ENCODE measurements at places on chromosomes 1 and 21. TPM values are rescaled to one million over a fixed set of nuclear protein-coding genes. Genes with fewer than 3 reads are reported as not detected.

The FCRL2 gene
- 0.31 TPM for total RNA-seq

The FOXJ3 gene
- total RNA-seq, result 76.4 TPM

The OR2L2 gene
- 0.53 TPM for total RNA-seq

The NUAK2 gene
- total RNA-seq, result 4.7 TPM

The SERPINC1 gene
- not detected for total RNA-seq

The A3GALT2 gene
- total RNA-seq, result not detected

The CRYBG2 gene
- total RNA-seq, result not detected

The TDRD5 gene
- not detected for total RNA-seq

The VWA5B1 gene
- not detected for total RNA-seq

The DMRTA2 gene
- not detected for total RNA-seq

DNA sequence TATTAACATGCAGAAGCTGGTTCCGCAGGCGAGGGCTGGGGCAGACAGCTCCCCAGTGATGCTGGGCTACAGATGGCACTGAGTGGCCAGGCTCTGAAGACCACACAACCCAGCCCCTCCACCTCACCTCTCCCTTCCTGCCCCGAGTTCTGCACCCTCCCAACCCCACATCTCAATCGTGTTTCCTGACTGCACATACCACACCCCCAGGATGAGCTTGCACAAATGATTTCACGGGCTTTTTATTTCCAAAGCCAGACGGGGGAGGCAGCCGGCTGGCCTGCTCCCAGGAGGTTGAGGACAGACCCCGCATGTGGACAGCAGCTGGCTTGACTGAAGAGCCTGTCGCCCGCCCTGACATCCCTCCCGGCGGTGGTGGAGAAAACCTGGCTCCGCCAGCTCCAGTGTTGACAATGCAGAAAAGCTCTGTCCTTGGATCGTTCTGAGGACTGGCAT, 21.4 kb upstream of the ALDH4A1 start:
- DNase-seq, result no peak

GRCh38 chr1:219350172-219350931, 176.7 kb downstream of the LYPLAL1 start:
- no peak for DNase-seq

- no peak for DNase-seq
Observed at GRCh38 chr1:112971006-112971405, 15.0 kb upstream of the SLC16A1 start.

GRCh38 chr1:119713749-119714456, 2.2 kb downstream of the PHGDH start:
- no peak for DNase-seq

DNA sequence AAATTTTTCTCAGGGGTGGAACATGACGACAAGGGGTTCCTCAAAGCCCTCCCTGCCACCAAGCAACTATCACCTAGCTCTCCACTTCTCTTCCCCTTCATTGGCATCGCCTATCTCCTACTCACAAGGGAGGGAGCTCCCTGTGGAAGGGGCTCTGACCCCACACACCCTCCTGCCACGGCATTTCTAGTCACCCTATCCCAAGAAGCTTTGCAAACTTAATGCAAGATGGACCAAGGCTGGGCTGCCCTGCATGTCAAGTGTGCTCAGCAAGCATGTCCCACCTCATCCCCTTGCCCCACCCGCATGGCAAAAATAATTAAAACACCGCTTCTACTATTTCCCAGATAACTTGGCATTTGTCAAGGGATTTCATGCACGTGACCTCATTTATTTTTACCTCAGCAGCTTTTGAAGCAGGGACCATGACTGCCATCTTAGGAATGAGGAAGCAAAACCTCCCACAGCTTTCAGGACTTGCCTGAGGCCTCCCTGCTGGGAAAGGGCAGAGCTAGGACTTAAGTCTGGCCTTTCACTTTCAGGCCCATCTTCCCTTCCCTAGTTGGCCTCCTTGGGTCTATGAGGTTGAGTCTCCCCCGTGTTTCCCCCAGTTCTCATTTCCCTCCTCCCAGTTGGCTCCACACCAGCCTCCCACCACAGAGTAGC, 161.3 kb downstream of the TSEN15 start:
- no peak for DNase-seq

DNA sequence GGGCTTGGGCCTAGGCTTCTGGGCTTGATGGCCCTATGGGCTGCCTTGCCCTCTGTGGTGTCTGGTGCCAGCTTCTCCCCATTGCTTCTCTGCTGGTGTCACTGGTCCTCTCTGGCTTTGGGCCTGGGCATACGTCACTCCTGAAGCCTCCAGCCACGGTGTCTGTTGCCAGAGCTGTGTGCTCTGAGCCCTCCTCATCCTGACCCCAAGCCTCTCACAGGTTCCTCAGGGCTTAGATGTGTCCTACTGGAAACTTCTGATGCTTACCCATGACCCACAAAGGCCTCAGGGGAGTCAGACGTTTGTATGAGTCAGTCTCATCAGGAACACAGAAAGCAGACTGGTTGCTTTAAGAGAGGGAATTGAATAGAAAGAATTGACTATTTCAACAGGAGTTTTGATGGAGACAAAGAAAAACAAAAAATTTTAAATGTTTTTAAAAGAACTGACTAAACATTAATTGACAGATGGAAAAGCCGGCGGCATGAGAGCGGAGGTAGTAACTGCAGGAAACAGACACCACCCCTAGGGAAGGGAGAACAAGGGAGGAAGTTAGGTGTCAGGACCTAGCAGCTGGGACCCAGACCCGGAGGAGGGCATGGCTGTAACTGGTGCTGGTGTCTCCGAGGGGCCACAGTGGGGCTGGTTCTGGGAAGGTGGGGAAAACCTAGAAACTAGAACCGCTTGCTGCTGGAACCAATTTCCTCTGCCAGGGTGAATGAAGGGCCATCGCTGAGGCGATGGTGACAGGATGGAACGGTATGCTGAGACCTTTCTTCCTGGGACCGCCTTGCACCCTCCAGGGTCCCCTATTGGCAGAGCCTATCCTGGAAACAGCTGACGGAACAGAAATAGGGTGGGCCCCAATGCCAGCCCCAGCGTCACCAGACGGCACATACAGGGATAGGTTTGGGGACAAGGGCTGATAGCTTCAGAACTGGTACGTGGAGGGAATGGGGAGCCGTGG, 40.0 kb upstream of the CITED4 start:
- DNase-seq, result no peak

- no peak for DNase-seq
Observed at GRCh38 chr1:94894630-94895029, 32.3 kb downstream of the CNN3 start.

DNA sequence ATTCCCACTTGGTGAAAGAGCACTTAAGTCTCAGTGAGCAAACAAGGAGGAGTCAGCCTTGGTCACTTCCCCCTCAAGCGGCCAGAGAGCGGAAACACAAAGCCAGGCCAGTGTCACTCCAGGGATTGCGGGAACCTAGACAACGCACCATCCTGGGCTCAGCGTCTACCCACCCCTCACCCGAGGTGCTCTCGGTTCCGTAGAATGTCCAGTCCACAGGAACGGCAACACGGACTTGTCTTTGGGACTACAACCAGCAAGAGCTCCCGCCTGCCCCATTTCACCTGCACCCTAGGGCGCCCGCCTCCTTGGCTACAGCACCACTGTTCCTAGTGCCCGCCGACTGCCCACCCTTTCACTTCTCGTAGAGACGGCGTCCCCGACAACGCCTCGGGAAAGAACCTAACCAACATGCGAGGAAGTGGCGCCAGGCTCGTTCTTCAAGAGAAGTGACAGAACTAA, 509 bp downstream of the GDAP2 start:
- DNase-seq, result no peak

DNA sequence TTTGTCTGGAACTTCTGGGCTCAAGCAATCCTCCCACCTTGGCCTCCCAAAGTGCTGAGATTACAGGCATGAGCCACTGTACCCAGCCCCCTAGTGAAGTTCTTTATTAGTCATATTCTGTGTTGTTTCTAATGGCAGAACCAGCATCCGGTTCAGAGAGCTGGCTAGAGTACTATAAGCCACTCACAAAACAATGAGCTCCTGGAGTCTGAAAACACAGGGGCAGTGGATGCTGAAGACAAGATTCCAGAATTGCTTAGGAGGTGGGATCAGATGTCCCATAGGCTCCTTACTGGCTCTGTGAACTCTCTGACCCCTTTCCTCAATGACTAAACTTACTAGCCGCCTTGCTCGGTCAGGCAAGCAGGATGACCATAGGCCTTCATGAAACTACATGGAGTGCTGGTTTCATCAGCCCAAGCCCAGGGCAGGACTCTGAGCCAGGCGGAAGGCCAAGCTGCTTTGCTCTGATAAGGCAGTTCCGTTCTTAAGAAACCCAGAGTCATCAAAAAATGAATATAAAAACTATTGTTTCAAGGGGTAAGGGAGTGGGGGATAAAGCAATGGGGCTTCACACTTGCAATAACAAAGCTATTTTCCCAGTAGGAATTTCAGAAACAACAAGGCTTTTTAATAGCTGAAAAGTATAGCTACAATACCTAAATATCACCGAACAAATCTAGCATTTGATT, 8.1 kb downstream of the MTHFR start:
- DNase-seq, result peak; percentile 81

GRCh38 chr1:6989212-6990159, 204.2 kb downstream of the CAMTA1 start:
- DNase-seq, result no peak

GRCh38 chr1:32066489-32066873, 6.3 kb upstream of the TMEM39B start:
- no peak for DNase-seq

DNA sequence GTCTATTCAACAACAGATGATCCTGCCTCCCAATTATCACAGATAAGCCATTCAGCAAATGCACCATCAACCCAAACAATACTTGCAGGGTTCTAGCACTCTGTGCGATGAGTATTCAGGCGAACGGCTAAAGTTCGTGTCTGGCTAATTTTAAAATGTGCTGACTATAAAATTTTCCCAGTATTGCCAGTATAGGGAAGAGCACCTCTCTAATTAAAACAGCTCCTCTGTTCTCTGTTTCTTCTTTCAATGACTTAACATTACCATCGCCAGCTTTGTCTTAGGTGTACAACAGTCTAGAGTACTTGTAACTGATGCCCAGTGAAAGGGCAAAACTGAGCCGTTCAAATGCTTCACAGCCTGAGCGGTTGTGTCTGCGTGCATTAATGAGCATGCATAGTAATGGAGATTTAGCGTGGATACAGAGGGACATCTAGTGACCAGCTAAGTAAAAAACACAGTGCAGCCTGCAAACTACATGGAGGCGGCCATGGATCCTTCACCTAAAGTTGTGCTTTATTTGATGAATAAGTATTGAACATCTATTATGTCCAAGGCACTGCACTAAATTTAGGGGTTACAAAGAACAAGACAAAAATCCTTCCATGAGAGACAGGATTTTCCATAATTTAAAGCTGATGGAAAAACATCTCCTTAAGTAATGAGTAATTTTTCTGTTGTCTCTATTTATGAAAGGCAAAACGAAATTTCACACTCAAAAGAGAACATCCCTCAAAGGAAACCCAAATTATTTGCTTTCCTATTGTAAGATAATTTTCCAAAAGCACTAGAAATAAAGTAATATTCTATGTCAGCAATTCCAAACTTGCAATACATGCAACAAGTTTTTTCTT, 120.0 kb downstream of the SETD4 start:
- no peak for DNase-seq

DNA sequence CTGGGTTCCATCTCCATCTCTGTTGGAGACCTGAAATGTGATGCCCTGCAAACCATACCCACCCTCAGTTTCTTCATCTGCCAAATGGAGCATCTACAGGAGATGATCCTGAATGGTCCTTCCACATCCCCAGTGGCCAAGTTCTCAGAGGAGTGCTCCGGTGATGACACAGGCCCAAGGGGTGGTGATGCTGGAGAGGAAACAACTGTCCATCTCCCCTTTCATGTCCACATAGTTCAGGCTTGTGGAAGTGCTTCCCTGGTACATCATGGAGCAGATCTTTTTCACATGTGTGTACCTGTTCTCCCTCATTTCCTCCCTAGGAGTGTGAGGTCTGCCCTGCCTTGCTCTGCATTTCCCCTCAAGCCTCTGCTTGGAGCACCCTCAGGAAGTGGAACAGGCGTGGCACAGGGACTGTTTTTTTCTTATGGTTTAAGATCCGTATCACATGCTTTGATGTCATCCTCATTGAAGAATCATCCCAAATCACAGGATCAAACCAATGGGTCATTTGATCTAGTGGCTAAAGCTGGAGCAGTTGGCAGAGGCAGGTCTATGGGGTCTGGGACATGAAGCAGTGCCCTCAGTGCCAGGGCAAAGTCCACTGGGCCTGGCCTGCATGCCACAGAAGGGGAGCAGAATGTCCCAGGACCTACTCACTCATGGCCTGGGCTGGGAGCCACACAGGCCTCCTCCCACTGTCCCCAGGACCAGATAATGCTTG, 8.2 kb upstream of the TRIM63 start:
- no peak for DNase-seq

GRCh38 chr1:38613996-38614395, 245.6 kb downstream of the RRAGC start:
- DNase-seq, result no peak

- DNase-seq, result no peak
Observed at GRCh38 chr1:116064616-116065015, 46.6 kb upstream of the MAB21L3 start.

DNA sequence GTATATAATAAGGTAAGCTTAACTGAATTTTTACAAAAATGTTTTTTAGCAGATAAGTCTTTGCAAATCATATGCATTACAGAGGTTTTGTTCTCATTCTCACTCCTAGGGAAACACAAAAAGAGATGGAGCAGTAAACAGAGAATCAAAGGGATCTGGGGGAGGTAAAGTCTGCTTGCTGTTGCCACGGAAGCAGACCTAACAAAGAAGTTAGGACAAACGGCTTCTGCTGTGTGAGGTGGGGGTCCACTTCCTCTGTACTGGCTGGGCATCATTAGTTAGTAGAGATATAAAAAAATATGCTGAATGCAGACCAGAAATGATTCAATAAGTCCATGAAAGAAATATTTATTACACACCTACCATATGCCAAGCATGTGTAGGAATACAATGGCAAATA, 34.2 kb downstream of the GJA5 start:
- no peak for DNase-seq

DNA sequence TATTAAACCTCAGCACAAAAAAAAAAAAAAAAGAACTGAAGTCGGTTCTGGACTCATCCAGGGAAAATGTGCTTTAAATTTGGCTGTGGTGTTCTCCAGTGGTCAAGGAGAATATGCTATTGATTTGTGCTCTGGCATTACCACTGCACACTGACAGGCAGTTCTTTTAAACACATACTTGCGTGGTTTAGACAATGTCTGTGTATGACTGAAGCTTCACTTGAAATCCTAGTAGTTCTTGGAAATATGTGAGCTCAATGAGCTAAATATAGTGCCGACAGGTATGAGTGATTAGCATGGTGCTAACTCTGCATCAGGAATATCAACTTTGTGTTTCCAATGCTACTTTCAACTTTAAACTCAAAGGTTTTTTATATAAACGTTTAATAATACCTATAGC, 415.6 kb downstream of the SMYD3 start:
- no peak for DNase-seq

GRCh38 chr1:21175670-21176581, 771 bp downstream of the EIF4G3 start:
- DNase-seq, result peak; percentile 71

GRCh38 chr1:215476541-215476940, 90.6 kb upstream of the KCTD3 start:
- no peak for DNase-seq

DNA sequence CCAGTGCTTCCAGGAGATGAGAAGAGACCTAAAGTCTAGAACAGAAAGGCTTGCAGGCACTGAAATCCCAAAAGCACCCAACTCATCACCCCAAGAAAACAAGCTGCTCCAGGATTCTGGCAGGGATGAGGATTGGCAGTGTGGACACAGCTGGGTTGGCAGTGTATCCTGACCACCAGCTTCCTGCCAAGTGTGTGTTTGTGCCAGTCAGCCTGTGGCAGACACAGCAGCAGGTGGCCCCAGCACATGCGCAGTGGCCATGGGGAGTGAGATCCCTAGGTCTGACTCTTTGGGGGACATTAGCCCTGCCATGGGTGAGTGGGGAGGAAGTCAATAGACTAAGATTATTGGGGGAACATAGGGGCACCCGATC, 8.7 kb upstream of the SNAPIN start:
- no peak for DNase-seq

Measured in sciatic nerve (tissue), 2 donors.